ENCODE measurements at places on chromosomes 2 and 18.

DNA sequence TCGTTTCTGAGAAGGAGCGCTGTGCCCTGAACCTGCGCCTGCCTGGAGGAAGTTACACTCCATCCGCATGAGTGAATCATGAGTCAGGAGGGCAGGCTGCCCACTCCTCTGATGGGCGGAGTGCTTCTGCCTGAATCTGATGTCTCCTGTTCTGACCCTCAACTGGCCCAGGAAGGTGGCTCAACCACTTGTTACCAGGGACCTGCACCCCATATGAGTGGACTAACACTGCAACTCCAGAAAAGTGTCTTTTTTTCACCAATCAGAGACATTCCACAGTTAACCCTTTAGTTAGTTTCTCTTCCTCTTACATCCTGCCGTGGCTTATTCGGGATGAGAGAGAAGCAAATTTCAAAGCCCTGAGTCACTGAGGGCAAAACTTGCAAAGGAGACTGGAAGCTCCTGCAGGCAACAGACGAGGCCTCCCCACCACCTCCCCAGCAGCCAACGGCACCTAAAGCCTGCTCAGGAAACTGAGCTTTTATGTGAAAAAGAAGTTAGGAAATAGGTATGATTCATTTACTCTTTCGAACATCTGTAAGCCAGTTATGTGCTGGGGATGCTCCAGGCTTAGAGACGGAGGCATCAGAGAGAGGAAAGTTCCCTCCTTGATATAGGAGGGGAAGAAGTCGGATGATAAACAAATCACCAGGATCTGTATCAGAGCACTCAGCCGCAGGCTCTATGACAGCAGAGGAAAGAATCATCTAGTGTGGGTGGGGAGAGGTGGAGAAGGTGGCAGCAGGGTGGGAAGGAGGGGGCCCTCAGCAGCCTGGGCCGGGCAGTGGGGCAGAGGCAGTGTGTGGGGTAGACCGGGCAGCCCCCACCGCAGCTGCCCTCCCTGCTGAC, 30.9 kb downstream of the MBP start:
- no peak for DNase-seq

DNA sequence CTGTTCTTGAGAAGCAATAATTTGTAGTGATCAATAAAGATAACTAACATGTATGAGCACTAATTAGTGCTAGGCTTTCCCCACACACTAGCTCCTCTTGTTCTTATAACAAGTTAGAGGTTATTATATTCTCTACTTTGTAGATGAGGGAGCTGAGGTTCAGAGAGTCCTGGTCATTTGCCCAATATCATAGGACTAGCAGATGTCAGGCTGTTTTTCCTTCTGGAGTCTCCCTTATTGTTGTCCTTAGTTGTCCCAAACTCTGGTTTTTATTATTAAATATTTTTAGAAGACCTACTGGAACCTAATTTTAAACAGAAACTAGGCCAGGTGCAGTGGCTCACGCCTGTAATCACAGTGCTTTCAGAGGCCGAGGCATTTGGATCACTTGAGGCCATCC, 16.5 kb upstream of the TTC39C start:
- no peak for DNase-seq

- DNase-seq: no peak
Observed at GRCh38 chr2:76640905-76641304, 881.3 kb downstream of the LRRTM4 start.

DNA sequence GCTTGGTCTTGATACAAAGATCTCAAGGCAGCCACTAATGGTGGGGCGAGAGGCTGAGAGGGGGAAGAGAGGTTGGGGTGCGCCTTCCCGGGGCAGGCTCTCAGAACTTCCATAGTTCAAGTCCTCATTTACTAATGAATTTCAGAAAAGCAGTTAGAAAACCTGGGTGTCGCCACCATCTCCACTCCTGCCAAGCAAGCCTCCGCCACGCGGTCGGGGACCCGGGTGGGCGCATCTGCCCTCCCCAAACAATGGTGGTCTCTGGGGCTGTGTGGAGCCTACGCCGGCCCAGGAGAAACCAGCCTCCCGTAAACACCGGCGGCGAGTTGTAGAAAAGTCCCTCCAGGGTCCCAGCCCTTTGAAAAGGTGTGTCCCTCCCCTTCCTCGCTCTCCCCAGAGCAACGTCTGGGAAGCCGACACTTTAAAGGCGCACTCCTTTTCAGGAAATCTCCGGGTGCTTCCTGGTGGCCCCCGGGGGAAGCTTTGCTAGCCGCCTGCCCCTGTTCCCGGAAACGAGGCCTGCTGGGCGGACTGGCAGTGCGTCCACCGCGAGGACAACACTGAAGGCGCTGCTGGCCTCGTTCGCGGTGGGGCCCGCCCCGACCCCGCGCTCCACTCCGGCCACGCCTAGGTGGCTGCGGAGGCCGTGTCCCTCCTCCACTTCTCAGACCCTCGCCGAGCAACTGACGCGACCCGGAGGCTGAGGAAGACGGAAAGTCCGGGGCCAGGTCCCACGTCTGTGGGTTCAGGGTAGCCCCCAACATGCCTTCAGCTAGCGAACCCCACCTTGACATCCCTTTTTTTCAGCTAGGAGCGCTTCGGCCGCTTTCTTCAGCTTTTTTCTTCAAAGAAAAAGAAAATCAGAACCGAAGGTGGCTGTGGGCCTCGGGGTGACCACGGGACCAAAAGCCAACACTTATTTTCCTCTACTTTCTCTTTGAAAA, 16.8 kb downstream of the EVX2 start:
- no peak for DNase-seq

DNA sequence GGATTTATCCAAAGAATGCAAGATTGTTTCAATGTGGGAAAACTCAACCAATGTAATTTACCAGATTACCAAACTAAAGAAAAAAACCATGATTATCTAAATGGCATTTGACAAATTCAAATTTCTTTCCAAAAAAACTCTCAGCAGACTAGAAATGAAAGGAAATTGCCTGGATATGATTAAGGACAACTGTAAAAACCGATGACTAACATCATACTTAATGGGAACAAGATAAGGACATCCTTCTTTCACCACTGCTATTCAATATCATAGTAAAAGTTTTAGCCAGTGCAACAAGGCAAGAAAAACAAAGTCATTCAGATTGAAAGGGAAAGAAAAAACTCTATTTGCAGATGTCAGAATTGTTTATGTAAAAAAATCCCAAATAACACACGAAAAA, 4.4 kb upstream of the CCDC150 start:
- DNase-seq: no peak

DNA sequence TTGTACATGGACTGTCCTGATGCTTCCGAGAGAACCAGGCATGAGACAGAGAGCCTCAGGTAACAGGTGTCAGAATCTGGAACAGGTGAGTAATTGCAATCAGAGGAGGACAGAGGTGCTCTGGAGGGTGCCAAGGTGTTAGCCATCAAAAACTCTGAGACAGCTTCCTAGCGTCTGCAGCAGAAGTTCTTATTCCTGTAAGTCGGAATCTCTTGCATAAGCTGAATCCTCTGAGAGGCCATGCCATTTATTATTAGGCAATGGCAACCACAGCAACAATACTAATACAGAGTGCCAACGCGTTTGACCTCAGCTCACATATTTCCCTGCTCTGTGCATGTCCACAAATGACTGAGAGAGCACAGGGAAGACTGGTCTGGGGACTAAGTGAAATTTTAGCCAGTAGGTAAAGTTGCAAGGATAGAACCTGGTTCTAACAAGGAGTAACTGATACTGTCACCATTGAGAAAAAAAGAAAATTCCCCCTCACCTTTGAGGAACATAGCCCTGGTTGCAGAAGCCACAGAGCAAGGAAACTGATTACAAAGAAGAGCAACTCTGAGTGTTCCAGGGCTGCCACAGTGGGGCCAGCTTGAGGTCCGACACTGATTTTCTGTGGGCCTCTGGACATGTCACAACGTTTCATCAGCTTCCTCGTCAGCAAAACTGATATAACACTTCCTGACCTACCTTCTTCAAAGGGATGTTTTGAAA, 55.1 kb upstream of the ACSL3 start:
- no peak for DNase-seq

DNA sequence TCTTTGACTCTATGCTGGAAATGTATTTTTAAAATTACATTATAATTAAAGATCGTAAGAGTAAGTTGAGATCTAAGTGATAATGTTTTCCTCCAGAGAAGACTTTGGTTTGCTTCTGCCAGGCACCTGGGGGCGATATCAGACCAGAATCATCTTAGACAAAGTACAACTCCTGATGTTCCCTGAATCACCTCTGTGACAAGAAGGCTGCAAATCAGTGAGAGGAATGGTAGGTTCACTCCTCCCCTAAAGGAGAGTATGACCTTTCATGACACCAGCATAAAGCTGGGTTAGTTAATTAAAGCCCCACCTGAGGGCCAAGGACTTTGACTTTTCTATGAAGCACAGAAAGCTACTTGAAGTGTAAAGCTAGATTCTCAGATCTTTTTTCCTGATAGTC, 114.4 kb upstream of the DTNA start:
- DNase-seq: no peak

DNA sequence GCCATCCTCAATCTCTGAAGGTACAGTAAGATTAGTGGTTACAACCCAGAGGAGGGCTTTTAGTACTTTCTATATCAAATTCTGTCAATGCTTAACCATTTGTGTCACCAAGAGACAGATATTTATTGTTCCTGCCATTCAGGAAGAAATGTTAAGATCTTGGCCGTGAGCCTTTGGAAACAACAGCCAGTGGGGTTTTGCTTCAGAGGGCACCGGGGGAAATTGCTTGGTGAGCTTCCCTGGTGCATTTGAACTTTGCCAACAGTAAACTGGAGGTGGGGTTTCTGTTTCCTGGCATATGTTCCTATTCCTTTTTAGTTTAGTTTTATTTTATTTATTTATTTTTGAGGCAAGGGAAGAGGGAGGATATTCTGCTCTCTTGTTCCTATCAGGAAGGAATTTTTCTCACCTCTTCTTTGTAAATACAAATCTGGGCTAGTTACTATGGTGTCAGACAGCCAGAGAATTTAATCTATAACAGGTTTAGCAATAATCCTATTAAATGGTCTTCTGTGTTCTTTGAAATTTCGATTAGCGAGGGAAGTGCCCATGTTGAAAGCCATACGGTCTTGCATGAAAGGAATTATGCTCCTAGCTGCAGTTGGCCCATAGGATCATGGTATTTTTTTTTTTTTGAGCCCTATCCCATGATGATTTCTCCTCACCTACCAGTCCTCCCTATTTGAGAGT, 95.7 kb downstream of the MAIP1 start:
- no peak for DNase-seq

DNA sequence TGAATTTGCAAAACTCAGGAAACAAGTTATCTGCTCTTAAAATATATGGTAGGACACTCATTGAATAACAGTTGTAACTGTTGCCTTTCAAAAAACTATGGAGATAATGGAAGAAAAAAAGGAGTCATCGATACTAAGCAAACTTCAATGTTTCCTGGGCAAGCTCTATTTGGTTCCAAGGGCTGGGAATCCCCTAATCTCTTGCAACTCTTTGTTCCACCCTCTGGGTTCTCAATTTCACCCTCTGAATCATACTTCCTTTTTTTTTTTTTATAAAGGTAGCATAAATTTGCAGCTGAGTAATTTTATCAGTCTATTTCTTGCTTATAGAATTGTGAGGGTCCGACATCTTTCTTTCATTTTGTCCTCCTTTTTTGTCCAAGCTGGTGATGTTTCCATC, 36.7 kb downstream of the SLC9A4 start:
- no peak for DNase-seq

GRCh38 chr2:104340162-104340561, 513.8 kb upstream of the POU3F3 start:
- no peak for DNase-seq

- no peak for DNase-seq
Observed at GRCh38 chr2:104388296-104388695, 465.6 kb upstream of the POU3F3 start.

GRCh38 chr2:197130318-197130717, 180.3 kb downstream of the ANKRD44 start:
- no peak for DNase-seq

- DNase-seq: no peak
Observed at GRCh38 chr2:1784986-1785617, 40.8 kb upstream of the PXDN start.

GRCh38 chr2:165584126-165584654, 114.7 kb downstream of the CSRNP3 start:
- no peak for DNase-seq

DNA sequence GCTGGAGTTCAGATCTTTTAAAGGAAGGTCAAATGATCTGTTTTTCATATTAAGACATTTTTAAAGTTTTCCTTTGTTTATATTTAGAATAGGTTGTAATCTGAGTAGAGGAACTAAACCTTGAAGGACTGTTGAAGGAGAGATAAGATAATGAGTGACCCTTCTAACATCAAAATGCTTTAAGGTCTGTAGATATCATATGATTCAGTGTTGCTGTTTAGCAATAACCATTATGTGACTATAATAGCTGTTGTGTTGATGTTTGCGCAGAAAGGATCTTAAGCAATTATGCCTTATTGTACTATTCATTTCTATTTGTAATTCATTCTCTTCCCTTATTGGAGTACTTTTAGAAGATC, 60.0 kb downstream of the SLC16A14 start:
- DNase-seq: no peak

DNA sequence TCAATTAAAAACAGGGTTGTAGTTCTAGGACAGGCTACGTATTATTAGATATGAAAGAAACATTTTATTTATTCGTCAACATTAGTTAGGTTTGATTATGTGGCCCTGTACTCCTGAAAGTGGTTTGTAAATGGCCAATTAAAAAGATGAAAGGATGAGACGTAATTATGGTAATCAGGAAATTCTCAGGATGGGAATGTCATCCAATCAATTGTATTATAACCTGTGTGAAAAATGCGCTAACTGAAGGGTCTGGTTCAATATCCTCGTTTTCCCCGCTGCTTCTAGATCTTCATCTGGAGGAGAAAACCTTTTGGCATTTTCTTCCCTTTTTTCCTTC, 5.6 kb upstream of the C18orf32 start:
- no peak for DNase-seq

GRCh38 chr2:136055929-136056688, 61.8 kb downstream of the CXCR4 start:
- DNase-seq: no peak

DNA sequence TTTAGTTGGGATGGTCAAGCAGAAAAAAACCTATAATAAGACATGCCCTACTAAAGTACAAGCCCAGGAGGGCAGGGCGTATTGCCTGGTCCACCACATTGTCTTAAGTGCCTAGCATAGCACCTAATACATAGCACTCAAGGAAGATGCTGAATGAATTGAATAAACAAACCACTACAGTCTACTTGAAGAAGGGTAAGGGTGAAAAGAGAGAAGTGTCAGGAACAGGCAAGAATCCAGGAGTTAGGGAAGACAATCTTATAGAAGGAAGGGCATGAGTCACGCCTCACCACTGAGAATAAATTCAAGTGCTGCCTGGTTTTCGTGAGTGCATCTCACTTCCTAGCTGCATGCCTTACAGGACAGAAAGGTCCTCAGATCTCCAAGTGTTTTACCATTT, 13.9 kb downstream of the SLC19A3 start:
- no peak for DNase-seq

DNA sequence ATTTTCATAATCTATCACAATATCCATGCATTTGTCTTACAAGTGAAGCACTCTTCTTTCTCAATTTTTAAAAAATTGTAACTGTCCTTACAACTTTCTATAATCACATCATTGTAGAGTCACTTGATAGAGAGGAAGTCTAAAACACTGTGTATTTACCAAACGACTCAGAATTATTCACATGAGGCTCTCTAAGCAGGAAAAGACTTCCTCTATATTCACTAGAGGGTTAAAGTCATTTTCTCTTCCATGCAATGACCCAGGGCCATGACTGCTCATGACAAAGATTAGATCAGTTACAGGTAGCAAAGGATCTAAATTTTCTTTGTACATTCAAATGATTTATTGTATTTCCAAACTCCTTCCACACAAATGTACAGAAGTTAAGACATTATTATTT, 9.0 kb upstream of the SLC1A4 start:
- DNase-seq: no peak
